CD8-positive, alpha-beta memory T cell (primary cell): ENCODE measurements at places on chromosomes 16 and 17.

DNA sequence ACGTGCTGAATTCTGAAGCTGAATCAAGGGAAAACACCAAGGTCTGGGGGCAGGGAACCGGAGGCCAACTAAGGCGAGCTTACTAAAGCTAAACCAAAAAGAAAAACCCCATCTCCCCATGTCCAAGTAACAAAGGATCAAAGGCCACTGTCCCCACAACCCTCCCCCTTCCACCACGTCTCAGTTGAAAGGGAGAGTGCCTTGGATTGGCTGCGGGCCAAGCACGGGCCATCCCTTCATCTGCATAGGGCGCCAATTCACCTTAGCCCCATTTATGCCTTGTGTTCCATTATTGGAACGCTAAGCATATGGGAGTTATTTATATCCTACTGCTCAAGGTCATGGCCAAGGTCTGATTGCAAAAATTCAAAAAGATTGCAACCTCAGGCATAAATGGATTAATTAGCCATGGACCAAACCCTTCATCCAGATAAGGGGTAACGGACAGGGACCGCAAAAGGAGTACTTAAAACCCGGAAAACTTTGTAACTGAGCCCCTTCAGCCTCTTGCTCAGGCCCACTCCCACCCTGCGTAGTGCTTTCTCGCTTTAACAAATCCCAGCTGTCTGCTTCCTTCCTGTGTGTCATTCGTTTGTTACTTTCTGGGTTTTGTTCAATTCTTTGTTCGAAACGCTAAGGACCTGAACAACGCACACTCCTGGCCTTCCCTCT, 740 bp upstream of the ATP6V0D1 start:
- DNase-seq, result peak; percentile 36

GRCh38 chr17:8821446-8822105, 22.4 kb upstream of the MFSD6L start:
- no peak for DNase-seq

GRCh38 chr17:4937553-4937952, 2.3 kb downstream of the SLC25A11 start:
- no peak for DNase-seq

DNA sequence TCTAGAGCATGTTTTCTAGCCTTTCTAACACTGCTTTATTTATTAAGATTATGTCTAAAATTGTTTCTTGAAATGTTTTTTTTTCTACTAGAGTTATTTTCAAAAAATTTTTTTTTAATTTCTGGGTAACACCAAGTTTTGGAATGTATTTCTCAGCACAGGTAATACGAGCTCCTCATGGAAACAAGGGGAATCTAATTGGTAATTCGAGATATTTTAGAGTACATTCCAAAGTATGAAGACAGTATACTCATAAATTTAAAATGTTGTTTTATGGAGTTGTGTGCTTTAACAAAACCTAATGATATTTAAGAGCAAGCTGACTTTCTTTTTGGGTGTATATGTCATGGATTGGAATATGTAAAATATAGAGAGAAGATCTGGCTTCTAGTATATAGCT, 42.4 kb downstream of the OMG start:
- no peak for DNase-seq

- DNase-seq, result no peak
These were observed 6.0 kb upstream of the ARL5C start for GRCh38 chr17:39171933-39172332.

DNA sequence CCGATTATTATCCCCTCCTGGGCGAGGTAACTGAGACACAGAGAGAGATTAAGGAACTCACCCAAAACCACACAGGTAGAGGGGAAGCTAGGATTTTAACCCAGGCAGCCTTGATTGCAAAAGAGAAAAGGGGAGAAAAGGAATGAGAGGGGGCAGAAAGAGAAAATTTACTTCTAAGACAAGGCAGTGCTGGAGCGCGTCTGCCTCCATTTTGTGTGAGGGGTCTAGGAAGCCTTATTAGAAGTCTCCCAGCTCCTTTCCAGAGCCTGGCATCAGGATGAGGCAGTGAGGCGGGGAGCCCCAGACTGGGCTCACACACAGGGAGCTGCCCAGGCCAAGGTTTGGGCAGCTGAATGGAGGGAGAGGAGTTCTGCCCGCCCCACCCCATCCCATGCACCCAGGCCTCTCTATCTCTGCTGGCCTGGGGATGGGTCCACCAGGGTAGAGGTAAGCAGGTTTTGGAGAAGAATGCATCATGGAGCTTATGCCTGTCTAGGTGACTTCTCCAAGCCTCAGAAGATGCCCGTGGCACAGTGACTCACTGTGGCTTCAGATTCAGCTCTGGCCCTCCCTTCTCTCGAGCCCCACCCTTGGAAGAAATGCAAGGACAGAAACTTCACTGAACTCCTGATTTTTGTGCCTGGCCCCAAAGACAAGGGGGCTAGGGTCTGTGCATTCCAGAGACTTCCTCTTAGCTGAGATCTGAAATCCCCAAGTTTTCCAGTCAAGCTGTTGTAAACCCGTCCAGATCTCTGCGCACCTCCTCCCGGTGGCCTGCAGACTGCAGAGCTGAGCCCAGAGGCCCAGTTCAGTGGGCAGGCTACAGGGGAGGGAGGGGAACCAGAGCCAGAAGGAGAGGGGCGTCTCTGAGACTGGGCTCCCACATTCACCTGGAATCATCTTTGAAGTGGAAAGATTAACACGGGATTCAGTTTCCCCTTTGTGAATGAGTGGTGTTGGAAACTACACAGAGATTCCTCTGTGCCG, 95.1 kb upstream of the CDH5 start:
- no peak for DNase-seq

DNA sequence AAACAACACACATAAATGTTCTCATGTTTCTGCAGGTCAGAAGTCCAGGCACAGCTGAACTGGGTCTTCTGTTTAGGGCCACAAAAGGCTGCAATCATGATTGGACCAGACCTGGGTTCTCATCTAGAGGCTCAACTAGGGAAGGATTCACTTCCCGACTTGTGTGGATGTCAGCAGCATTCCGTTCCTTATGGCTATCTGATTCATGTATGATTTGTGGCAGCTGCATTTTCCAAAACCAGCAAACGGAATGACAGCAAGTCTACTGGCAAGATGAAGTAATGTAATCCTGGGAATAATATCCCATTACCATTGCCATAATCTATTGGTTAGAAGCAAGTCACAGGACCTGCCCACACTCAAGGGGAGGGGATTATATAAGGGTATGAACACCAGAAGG, 22.1 kb downstream of the CEP112 start:
- DNase-seq, result no peak
